CMK (cell line): ENCODE measurements at places on chromosomes 5 and 9.

GRCh38 chr5:132110930-132111329 lies 37.3 kb downstream of the CSF2 start:
- no peak for DNase-seq

- no peak for DNase-seq
Measured at GRCh38 chr5:122844136-122844909, 1.1 kb upstream of the SNX24 start.

- no peak for DNase-seq
Measured at GRCh38 chr5:138975098-138975847, 100.1 kb upstream of the LRRTM2 start.

DNA sequence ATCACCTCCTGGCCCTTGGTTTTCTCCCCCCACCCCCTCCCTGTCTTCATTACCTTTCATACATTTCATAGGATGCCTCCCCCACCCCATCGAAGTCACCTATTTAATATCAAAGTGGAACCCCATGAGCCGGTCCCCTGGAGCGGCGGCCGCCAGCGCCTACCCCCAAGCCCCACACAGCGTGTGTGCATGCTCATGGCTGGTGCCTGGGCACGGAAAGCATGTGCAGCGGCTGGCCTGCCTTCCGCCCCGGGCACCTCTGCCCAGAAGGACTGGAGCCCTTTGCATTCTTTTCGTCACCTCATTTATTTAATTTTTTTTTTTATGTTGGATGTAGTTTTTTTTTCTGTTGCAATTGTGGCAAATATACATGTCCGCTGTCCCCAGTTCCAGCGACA lies 116.2 kb downstream of the WNK2 start:
- no peak for DNase-seq

GRCh38 chr9:87109231-87109631 lies 161.9 kb upstream of the GAS1 start:
- no peak for DNase-seq
